ENCODE measurements at places on chromosomes 1 and 21. TPM values are rescaled to one million over a fixed set of nuclear protein-coding genes. Genes with fewer than 3 reads are reported as not detected.

- no peak for DNase-seq
Measured at GRCh38 chr1:61171974-61172373, 89.6 kb downstream of the NFIA start.

CR1L gene
- total RNA-seq: not detected

RAB7B gene
- 0.34 TPM for total RNA-seq

GRCh38 chr1:2050461-2050792 lies 216 bp downstream of the PRKCZ start:
- DNase-seq: no peak

- no peak for DNase-seq
Measured at GRCh38 chr1:89900323-89900722, 79.5 kb downstream of the LRRC8D start.

GRCh38 chr1:192445839-192446489 lies 129.2 kb downstream of the RGS21 start:
- DNase-seq: no peak

GRCh38 chr1:101360506-101360905 lies 123.7 kb downstream of the S1PR1 start:
- no peak for DNase-seq

DNA sequence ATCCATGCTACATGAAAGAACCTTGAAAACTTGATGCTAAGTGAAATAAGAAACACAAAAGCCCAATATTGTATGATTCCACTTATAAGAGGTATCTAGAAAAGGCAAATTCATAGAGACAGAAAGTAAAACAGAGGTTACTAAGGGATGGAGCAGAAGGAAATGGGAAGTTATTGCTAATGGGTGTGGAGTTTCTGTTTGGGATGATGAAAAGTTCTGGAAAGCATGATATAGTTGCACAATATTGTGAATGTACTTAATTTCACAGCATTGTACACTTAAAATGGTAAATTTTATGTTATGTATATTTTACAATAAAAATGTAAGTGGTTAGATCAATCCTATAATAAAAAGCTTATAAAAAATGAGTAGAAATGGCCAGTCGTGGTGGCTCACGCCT lies 1.6 kb upstream of the NECAP2 start:
- no peak for DNase-seq

DNA sequence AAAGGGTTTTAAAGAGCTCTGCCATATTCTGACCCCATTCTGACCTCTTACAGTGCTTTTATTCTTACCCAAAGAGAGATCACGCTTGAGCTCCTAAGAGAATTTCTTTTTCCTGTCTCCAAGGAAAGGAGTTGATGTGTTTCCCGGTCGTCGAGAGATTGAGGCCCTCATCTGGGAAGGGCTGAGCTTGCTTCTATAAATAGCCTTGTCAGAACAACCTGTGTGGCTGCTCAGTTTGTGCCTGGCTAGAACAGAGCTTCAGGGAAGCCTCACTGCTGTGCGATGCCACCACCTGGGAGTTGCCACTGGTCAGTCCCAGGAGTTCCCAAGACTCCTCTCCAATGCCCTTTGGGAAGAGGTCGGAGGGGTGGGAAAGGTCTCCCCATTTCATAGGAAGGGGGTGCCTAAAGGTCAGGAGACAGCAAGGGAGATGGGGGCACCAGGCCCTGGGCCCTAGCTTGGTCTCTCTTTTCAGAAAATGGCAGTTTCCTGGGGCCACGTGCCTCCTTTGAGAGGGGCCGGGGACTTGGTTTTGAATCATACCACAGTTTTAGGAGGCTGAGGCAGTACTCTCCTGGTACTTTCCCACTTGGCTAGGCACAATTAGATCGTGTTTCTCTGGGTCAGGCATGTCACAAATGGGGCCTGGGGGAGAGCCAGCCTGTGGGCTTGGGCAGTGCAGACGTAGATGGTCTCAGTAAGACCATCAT lies 52.1 kb downstream of the EIF2D start:
- no peak for DNase-seq

DNTTIP2 gene
- 33.3 TPM for total RNA-seq

GRCh38 chr1:111961773-111962565 lies 27.5 kb downstream of the KCND3 start:
- DNase-seq: no peak

- peak; percentile 81 for DNase-seq
Measured at GRCh38 chr1:160997323-160998038, 23.5 kb downstream of the F11R start.

DNA sequence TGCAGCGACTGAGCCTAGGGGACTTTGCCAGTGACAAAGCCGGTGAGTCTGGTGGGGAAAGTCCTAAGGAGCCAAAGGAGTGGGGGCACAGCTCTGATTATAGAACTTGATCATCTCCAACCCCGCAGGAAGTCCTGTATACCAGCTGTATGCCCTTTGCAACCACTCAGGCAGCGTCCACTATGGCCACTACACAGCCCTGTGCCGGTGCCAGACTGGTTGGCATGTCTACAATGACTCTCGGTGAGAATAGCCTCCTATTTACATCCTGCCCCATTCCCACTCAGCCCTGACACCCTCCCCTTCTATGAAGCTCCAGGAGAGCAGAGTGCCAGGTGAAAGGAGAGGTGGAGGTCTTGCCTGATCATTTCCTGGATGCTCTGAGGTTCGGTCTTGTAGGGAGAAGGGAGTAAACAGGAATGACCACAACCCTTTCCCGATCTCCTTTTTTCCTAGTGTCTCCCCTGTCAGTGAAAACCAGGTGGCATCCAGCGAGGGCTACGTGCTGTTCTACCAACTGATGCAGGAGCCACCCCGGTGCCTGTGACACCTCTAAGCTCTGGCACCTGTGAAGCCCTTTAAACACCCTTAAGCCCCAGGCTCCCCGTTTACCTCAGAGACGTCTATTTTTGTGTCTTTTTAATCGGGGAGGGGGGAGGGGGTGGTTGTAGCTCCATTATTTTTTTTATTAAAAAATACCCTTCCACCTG lies 1.2 kb upstream of the PPOX start:
- DNase-seq: no peak

GRCh38 chr1:163147019-163147418 lies 55.7 kb downstream of the RGS5 start:
- DNase-seq: no peak

- no peak for DNase-seq
Measured at GRCh38 chr1:76891931-76892622, 24.8 kb downstream of the ST6GALNAC5 start.

DNA sequence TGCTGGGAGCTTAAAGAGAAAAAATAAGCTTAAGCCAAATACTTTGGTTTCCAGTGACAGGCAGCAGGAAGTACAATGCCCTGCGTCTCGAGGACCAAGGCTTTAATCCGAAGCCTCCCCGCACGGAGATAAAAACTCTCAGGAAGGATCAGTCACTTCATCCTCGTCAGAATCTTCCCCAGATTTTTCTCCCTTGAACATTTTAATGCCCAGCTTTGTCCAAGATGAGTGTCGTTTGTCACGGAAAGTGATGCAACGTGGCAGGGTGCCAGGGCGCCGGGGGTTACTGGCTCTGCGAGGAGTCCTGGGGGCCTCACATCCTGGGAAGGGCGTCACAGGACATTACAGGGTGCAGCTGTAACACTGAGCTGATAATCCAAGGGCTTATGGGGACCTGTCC lies 25.2 kb upstream of the PCBP3 start:
- DNase-seq: no peak

DNA sequence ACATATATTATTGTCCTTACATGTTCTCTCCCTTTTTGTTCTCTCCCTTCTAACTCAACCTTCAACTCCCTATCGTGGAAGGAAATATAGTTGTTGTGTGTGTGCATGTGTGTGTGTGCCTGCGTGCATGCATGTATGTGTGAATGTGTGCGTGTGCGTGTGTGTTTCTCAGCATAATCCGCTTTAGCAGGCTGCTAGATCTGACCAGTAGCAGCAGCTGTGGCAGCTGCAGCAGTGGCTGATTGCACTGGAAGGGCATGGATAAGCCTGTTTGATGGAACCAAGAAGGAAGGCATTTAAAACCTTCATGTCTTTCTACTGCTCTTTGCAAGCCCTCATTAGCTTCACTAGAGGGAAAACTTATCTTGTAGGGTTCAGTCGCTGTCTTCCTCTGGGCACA lies 65.6 kb upstream of the IRF2BP2 start:
- DNase-seq: no peak

- DNase-seq: no peak
Measured at GRCh38 chr1:29644812-29645211, 408.5 kb downstream of the PTPRU start.

GRCh38 chr1:93824834-93825233 lies 54.2 kb downstream of the DNTTIP2 start:
- DNase-seq: no peak

DNA sequence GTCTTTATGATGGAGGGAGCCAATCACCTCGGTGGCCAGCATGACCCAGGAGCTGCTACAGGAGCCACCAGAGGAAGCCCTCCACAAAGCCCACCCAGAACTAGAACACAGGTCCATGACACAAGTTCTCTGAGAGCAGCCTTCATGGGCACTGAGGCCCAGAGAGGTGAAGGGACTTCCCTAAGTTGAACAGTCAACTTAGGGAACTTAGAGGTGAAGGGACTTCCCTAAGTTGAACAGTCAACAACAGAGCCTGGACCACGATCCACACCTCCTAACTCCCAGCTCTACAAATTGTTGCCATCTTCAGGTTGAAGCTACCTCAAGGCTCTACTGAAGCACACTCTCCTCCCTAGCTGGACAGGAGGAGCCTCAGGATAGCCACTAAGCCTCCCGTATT lies 132.7 kb downstream of the CCDC185 start:
- no peak for DNase-seq

RTCA gene
- total RNA-seq: 40.5 TPM

DNA sequence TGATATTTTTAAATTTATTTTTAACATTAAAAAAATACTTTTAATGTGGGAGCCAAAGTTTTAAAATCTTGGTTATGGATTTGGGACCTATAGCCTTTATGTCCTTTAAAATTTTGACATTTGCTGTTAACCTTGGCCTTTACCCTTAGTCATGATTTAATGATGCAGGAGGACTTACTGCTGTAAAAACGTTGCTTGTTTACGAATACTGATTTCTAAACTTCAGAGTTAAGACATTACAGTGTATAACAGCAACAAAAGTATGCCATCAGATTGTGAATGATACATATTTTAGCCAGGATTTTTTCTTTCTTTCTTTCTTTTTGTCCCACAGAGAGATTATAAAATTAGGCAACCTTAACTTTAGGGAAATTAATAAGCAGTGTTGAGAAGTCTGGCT lies 8.9 kb downstream of the RBM15 start:
- DNase-seq: no peak

IGSF21 gene
- total RNA-seq: 0.37 TPM

DNA sequence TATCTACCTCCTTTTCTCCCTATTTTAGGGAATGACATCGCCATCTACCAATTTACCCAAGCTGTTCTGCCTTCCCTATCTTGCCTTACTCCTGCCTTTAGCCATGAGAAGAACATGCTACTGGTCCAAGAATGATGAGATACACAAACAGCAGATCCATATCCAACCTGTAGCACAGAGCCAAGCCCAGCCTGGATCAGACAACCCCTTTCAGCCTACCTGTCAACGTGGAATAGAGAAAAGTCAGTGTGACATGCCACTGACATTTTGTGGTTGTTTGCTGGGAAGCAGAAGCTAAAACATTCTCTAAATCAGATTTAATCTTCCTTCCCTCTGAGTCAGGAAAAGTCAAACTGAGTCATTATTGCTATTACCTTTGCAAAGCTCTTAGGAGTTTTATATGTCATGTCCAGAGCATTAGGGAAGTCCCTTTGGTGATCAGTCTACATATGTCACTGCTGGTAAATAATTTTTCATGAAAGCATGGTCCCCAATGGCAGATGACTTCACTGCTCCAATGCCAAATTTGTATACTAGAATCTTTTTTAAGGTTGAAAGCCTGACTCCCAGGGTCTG lies 143.1 kb downstream of the TPR start:
- no peak for DNase-seq

DNA sequence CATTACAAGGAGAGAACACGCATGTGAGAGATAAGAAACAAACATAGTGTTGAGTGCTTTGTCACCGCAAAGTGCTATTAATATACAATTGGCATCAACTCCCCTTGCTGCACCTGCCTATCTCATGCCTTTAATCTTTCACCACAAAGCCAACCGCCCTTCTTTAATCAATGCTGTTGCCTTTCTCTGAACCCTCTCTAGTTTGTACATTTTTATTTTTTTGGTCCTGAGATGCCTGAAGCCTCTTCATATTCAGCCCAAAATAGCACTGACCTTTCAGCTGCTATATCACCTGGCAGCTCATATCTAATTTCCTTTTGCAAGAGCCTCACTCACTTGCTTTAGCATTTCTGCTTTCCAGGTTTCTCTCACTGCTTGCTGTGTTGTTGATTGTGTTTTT lies 504.7 kb downstream of the NUF2 start:
- no peak for DNase-seq

GRCh38 chr1:54167422-54168139 lies 14.8 kb upstream of the CDCP2 start:
- no peak for DNase-seq

DNA sequence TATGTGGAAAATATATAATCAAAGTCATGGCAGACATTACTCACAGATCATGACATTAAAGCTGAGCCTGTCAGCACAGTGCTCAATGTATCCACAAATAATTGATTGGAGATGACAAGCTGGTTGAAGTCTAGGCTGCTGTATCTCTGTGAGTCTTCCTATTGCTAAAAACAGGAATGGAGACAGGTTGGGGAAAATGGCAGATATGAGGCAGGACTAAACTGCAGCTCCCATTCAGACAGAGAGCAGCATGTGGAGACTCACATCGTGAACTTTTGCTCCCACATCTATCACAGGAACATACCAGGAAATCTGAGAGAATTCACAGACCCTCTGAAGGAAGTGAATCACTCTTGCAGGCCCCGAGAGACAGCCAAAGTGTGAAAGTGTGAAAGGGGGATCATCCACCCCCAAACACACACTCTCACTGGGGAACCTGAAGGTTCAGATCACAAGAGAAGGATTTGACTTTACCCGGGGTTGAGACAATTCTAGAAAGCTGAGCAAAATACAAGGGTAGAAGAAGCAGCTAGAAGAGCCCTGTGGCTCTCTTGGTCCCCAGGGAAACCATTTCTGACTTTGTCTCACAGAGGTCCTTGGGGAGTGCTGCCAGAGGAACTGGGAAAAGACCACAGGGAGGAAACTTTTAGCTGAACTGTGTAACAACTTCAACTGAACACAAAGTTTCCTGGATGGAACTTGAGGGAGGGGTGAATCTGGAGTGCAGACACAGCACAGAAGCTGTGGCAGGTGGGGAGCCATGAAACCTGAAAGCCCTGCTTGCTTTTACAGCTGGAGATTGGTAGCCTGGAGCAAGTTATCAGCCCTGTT lies 173.4 kb downstream of the S1PR1 start:
- no peak for DNase-seq

DNA sequence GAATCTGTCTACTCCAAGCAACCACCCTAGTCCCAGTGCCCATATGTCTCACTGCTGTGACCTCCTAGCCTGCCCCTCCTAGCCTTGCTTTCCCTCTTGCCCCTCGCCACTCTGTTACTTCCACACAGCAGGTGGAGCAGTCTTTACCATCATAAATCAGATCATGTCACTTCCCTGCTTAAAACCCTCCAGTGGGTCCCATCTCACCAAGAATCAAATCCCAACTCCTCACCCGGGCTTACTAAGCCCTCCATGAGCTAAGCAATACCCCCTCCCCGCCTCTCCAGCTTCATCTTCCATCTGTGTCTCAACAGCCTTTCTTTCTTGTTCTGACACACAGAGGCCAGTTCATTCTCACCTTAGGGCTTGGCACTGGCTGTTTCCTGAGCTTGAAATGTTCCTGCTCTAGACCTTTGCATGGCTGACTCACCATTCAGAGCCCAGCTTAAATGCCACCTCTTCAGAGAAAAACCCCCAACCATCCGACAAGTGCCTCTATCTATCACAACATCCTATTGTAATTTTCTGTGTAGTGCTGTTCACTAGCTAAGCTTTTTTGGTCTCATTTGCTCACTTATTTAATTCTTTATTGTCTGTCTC lies 22.3 kb downstream of the KNCN start:
- DNase-seq: no peak

GBP3 gene
- 63.1 TPM for total RNA-seq

GRCh38 chr1:108208724-108209446 lies 8.7 kb upstream of the SLC25A24 start:
- no peak for DNase-seq
